ENCODE measurements at places on chromosomes 12 and 14. TPM values are rescaled to one million over a fixed set of nuclear protein-coding genes. Genes with fewer than 3 reads are reported as not detected.

CLEC2A gene
- total RNA-seq, result not detected

DNA sequence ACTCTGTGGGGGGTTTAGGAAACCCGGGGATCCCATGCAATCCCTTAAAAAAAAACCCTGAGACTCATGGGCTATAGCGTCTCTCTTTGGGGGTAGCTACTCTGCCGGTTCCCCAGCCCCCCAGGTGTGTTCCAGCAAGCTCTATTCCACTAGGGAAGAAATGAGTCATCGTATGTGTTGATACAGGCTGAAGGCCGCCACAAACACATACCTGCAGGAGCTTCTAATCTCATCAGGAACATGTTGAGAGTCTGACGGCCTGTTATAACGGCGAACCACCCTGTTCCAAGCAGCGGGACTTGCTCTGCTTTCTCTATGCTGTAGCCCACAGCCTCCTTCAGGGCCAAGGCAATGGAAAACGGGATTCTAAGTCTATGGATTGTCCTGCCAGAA is 977 bp upstream of the KRT5 start:
- no peak for DNase-seq

OAS2 gene
- 0.30 TPM for total RNA-seq

GRCh38 chr14:22573804-22574203 is 15.2 kb downstream of the DAD1 start:
- DNase-seq, result no peak

DNA sequence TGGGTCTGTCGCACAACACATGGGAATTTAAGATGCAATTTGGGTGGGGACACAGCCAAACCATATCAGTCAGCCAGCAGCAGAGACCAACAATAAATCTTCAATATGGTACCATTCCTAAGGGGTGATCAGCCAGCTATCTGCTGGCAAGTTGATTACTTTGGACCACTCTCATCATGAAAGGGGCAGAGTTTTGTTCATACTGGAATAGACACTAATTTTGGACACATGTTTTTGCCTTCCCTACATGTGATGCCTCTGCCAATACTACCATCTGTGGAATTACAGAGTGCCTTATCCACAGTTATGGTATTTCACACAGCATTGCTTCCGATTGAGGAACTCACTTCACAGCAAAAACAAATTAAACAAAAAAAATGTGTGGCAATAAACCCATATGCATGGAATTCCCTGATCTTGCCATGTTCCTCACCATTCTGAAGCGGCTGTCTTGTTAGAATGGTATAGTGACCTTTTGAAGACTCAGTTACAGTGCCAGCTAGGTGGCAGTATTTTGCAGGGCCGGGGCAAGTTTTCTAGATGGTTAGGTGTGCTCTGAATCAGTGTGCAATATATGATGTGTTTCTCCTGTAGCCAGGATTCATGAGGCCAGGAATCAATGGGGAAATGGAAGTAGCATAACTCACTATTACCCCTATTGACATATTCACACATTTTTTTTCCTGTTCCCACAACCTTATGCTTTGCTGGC is 179.0 kb upstream of the IGF1 start:
- no peak for DNase-seq

GRCh38 chr12:28367326-28367725 is 177.1 kb downstream of the CCDC91 start:
- no peak for DNase-seq

GRCh38 chr12:59375633-59376032 is 220.2 kb upstream of the SLC16A7 start:
- no peak for DNase-seq

PRIMA1 gene
- total RNA-seq, result not detected

GRCh38 chr12:12645485-12645884 is 33.8 kb downstream of the CREBL2 start:
- DNase-seq, result peak; percentile 20

DNA sequence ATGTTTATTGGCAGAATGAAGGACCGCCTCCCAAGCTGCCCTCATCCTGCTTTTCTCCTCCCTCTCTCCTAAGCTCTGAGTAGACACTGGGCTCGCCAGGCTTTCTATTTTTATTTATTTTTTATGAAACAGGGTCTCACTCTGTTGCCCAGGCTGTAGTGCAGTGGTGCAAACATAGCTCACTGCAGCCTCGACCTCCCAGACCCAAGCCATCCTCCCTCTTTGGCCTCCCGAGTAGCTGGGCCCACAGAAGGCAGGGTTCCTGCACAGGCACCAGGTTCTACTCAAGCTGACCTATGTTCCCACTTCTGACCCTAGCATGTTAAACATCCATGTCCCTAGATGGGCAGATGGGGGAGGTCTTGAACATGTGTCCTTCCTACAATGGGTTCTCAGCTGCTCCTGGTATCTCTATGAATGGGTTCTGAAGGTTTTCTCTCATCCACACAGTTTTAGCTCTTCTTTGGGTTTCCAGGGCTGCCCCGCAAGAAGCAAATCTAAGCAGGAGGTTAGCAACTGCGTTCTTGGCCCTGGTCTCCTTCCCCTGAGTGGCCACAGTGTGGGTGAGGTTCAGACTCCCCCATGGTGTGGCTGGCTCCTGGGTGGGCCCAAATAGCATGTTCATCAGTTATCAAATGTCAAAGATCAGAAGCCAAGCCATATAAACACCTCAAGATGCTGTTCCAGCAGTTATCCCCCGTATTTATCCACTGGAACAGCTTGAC is 167.3 kb downstream of the ZFP36L1 start:
- no peak for DNase-seq

DNA sequence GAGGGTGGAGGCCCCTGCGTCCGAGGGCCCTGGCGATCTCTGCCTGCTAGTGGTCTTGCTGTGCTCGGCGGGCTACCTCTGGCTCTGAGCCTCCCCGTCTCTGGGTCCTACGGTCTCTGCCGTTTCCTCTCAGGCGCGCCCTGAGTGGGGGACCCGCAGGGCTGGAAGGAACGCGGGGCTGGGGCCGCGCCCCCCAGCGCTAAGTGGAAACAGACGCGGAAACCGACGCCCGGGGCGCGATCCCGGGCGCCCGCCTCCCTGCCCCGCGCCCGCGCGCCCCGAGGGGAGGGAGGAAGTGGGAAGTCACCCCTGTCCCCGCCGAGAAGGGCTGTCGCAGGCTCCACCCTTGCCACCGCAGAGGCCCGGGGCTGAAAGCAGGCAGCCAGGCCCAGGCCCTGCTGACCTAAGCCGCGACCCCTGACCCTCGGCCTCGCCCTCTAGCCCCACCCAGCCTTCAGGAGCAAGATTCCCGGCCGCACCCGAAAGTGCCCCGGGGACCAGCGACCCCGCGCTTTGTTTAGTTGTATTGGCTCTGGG is 831 bp downstream of the CRIP1 start:
- DNase-seq, result no peak

- peak; percentile 63 for DNase-seq
These were observed 29.5 kb upstream of the ZNF740 start for GRCh38 chr12:53151039-53151438.

DNA sequence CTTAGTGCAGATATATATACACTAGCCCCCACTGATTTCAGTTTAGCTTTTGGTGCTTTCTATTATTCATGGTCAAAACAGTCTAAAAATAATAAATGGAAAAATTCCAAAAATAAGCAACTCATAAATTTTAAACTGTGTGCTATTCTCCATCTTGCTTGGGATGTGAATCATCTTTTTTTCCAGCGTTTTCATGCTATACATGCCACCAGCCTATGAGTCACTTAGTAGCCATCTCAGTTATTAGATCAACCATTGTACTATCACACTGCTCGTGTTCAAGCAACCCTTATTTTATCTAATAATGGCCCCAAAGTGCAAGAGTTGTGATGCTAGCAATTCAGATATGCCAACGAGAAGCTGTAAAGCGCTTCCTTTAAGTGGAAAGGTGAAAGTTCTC is 73.9 kb upstream of the KRR1 start:
- DNase-seq, result peak; percentile 63

- DNase-seq, result no peak
These were observed 19.0 kb upstream of the TCL1B start for GRCh38 chr14:95667249-95667693.

- peak; percentile 78 for DNase-seq
These were observed 759 bp upstream of the KLC1 start for GRCh38 chr14:103628221-103628683.

- DNase-seq, result peak; percentile 40
These were observed 27.1 kb downstream of the KRT18 start for GRCh38 chr12:52975820-52976573.

DNA sequence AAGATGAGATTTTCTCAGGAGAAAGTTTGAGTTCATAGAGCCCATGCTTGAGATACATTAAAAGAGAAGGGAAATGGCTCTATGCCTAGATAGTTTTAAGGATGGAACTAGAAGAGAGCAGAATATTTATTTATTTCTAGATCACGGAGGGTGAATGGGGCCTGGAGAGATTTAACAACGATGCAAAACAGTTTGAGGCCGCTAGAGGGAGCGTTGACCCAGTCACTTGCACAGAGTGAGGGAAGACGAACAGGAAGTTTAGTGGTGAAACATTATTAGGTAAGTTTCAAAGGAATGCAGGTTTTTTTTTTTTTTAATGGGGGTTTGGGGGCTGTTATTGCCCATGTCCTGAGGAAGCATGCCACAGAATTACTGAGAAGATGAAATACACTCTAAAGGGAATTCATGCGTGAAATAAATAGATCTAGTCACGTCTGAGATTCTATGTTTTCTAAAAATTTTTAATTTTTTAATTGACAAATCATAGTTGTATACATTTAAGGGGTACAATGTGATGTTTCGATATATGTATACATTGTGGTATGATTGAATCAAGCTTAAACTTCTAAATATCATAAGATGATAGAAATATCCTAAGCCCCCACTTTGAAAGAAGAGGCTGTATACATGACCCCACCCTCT is 14.8 kb upstream of the PPP1R1A start:
- peak; percentile 86 for DNase-seq

GRCh38 chr14:63245893-63246292 is 41.6 kb downstream of the RHOJ start:
- DNase-seq, result no peak

DNA sequence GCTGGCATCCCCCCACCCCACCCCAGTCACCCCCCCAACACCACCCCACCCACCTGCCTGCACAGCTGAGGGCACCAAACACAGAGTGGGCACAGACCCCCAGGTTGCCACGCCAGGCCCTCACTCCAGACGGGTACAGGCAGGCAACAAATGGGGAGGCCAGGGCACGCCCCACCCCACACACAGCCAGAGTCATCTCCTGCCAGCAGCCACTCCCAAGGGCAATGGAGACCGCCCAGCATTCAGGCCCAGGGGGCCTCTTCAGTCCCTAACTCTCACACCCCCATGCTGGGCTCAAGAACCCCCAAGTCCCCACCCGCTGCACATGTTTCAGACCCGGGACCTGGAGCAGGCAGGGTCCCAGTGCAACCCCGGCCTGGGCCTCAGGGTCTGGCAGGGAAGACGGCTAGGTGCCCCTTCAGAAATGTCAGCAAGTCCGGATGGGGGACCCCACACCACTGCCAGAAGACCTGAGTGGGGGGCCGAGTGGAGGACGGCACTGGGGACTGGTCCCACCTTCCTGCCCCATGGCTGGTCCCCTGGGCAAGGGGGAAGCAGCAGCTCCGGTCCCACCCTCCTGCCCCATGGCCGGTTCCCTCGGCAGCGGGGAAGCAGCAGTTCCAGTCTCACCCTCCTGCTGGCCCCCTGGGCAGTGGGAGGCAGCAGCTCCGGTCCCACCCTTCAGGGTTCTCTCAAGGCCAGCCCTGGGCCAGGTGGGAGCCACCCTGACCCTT is 11.9 kb downstream of the AKT1 start:
- DNase-seq, result no peak

RIPK3 gene
- total RNA-seq, result 1.8 TPM

DNA sequence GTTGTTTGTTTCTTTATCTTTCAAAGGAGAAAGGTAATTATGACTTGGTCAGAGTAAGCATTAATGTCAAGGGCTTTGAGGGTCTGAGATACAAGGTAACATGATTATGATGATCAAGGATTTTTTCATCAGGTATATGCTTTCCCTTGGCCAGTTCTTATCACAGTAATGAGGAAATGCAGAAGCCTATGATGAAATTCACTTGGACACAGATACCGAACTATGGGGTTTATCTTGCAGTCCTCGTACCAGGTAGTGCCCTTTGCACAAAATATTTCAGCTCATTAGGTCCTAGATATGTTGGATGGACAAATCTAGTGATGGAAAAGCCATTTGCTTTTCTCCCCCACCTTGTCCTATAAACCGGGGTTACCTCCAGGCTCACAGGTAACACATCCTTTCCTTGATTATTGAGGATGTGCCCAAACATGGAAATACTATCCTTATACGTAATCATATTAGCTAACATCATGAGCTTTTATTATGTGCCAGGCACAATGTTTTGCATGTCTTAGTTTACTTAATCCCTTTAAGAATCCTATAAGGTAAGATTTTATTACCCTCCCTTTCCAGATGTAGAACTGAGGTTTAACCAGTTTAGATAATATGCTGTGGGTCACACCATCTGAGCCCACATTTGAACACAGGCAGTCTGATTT is 7.0 kb upstream of the RASSF3 start:
- no peak for DNase-seq

DNA sequence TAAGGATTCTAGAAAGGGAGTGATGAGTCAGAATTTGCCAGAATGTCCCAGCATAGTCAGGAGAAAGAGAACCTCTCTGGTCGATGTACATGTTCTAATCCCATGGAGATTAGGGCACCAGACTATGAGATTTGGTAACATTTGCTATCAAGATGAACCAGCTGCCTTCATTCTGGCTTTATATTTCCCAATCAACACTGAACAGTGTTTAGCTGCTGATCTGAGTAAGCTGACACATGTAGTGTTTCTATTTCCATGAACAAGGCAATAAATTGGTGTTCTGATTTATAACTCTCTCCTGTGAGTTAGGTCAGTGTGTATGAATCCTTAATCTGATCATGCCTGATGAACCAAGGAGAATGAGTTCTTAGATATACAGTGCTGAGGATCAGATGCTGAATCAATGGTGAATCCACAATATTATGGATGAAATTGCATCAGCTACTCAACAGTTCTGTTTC is 158.0 kb upstream of the AMIGO2 start:
- DNase-seq, result no peak

DNA sequence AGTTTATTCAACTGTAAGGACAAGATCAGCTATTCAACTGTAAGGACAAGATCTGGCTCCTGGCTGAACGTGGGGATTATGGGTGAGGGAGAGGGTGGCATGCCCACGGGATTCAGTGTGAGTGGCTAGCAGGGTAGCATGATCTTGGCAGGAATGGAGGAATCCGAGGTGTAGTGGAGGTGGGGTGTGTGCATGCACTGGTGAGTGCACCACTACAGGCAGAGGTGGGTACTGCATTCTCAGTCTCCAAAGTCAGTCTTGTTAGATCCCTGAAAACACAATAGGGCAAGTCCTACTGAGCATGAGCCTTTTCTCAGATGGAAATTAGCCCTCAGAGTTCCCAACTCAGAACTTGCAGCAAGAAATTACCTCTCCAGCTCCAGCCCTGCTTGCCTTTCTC is 32.2 kb upstream of the DCD start:
- DNase-seq, result peak; percentile 20

MYH6 gene
- not detected for total RNA-seq

GRCh38 chr14:96507723-96508122 is 5.5 kb downstream of the PAPOLA start:
- no peak for DNase-seq
